Sigmoid colon (tissue), 7 donors: ENCODE measurements at places on chromosomes 16 and 17.
A peak's percentile ranks its signal among the peaks of the same experiment; 100 is the strongest.

DNA sequence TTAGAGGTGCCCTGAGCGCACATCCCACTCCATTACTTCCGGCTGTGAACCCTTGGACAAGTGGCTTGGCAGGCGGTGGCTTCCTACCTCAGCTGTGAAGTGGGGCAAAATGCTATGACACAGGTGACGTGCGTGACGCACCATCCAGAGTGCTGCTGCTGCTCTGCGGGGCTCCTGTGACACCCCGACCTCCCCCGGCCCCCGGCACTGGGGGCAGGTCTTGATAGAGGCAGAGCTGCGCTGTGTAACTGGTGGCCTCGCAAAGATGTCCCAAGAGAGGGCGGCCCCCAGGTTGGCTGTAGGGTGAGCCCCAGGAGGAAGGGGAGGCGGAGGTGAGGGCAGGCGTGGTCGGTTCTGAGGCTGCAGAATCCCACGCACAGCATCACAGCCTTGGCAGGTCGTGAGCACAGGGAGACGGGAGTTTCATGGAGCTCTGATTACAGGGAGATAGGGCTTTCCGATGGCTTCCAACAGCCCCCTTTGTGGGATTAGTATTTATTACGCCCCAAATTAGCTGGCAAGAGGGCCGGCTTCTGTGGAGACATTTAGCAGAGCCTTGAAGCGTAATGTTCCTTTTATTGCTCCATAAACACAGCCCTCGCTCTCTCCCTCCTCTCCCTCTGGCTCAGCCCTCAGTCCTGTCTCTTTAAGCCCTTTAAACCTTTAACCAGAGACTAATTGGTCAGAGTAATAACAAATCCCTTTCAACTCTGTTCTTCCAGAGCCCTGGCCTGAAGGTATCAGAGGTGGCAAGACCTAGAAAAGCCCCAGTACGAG lies 328.1 kb downstream of the C16orf95 start:
- DNase-seq = peak; percentile 3

- DNase-seq = no peak
These were observed 38.4 kb downstream of the ADAMTS18 start for GRCh38 chr16:77396461-77396860.

- no peak for DNase-seq
These were observed 90.1 kb upstream of the CDC42EP4 start for GRCh38 chr17:73401911-73402310.

- DNase-seq = peak; percentile 75
These were observed at the start of gene NDRG4 for GRCh38 chr16:58499615-58500351. TSS of gene NDRG4 (plus strand) at chr16:58500143. CDS start at chr16:58500249, 106 bp downstream.

DNA sequence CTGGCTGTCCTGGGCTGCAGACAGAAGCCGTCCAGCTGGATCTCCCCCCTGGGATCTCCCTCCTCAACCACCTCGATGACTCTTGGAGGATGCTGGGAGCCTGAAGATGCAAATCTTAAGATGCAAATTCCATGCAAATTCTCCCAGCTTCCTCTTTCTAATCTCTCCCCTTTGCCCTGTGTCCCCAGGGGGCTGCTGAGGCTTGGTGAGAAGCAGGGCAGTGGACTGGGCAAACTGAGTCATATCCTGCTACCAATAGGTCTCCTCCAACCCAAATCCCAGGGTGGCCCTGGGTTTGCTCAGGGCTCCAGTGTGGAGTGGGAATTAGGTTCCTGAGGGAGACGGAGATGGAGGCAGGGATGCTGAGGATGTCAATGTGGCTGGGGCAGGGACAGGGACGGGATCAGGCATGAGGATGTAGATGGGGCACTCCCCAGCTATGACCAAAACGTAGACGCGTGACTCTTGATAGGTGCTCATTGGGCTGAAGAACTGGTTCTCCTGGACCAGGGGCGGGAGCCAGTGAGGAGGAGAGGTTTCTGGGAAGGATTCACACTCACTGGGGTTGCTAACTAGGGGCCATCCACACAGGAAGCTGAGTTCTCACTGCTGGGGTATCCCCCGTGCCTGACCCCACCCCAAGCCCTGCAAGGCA lies 3.6 kb upstream of the ALOX12B start:
- DNase-seq = no peak

DNA sequence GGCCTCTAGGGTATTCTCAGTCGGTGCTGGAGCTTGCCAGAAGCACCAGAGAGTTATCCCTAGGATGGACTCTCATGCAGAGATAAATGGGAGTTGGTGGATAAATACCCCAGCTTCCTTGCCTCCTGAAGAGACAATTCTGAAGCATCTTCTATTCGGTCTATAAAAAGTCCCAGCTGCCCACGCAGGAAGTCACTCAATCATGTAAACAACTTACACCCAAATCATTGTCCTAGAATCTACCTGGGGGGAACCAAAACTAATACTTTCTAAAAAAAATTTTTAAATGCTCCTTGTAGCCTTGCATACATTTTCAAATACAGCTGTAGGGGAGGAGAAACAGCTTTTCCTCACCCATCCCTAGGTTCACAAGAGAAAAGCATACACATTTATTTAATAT lies 66.6 kb upstream of the ELAC2 start:
- no peak for DNase-seq
